Thoracic aorta (tissue), 2 donors: ENCODE measurements at places on chromosomes 2 and 18.

GRCh38 chr2:8998418-8999101 is 4.9 kb downstream of the MBOAT2 start:
- no peak for DNase-seq

- DNase-seq = no peak
These were observed 77.5 kb downstream of the FAM171B start for GRCh38 chr2:186771395-186771794.

DNA sequence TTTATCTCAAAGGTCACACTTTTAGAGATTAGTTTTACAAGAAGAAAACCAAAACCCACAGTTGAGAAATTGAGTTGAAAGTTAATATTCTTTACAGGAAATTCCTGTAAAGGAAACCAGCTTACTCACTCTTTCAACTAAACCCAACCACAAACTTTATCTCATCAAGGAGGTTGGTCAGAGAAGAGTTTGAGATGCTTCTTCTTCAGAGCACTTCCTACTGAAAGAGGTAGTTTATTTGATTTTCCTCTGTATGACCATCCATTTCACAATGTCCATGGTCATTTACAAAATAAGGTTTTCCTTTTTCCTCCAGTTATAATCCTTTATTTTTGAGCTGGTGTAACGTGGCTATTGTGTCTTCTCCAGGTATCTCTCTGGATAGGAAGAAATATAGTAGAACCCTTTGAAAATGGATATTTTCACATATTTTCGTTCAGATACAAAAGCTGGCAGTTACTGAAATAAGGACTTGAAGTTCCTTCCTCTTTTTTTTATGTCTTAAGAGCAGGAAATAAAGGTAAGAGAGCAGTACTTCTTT is 4.5 kb upstream of the IL18RAP start:
- no peak for DNase-seq

- no peak for DNase-seq
These were observed 167.1 kb downstream of the RPRM start for GRCh38 chr2:153311432-153311831.

DNA sequence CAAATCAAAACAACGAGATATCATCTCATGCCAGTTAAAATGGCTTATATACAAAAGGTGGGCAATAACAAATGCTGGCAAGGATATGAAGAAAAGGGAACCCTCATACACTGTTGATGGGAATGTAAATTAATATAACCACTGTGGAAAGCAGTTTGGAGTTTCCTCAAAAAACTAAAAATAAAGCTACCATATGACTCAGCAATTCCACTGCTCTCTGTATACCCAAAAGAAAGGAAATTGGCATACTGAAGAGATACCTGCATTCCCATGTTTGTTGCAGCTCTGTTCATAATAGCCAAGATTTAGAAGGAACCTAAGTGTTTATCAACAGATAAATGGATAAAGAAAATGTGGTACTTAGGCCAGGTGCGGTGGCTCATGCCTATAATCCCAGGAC is 124.8 kb downstream of the MSTN start:
- no peak for DNase-seq

DNA sequence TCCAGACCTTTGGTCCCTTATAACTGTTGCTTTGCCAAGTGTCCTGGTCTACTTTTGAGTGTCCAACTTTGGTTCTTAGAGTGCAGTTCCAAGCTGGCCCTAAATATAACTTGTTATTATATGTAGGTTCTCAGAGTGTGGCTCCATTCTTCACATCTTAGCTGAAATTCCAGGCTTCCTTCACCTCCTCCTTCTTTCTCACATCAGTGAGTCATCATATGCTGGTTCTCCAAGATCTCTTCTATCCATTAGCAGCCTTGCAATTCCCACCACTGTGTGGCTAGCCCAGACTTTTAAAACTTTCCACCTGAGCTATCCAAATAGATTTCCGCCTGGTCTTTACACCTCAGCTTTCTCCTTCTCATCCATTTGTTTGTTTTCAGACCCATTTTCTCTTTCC is 12.6 kb upstream of the CXCR4 start:
- DNase-seq = no peak

DNA sequence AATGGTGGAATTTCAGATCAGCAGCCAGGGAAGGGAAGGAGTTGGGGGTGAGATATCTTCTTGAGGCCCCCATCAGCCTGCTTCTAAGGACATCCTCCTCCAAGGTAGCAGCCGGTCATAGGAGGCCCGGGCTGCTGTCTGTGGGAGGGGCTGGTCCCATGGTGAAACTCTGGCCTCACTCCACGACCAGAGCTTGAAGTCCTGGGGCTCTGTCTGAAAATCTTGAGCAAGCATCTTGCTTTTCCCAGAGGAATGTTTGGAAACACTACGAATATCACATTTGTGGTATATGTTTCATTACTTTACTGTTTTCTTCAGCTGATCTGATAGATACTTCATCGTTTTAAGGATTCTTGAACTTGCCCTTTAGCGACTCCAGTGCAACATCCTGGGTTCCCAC is 103.7 kb downstream of the CTAGE1 start:
- no peak for DNase-seq

DNA sequence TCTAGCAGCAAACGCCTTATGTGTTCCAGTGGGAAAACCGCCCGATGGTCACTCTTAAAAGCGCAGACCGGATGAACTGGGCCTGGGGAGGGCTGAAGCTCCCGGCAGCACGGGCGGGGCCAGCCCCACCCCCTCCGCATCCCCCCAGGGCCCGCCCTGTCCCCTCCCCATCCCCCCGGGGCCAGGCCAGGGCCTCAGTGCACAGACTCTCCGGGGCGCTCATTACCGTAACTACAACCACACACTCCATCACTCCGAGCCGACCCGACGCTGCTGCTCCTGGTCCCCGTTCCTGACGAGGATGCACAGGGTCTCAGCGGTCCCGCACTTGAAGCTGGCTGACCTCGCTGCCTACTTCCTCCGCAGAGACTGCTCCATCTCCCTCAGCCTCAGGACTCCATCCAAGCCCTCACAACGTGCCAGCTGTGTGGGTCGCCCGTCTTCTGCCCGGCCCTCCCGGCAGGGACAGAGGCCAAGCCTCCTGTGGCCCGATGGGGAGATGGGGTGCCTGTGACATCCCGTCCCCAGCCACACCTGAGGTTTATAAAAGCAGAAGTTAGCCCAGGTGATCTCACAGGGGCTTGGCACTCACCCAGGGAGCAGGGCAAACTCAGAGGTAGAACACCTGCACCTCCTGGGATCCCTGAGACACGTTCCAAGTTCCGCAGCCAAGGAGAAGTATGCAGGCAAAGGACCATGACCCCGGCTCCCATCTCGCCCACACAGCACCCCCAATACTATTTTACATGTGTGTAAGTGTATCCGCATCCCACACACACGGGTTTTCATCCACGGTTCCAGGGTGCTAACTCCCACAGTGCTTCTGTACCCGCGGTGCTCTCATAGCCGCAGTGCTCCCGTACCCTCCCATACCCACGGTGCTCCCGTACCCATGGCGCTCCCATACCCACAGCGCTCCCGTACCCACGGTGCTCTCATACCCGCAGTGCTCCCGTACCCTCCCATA is 36.0 kb downstream of the SLC66A2 start:
- no peak for DNase-seq

DNA sequence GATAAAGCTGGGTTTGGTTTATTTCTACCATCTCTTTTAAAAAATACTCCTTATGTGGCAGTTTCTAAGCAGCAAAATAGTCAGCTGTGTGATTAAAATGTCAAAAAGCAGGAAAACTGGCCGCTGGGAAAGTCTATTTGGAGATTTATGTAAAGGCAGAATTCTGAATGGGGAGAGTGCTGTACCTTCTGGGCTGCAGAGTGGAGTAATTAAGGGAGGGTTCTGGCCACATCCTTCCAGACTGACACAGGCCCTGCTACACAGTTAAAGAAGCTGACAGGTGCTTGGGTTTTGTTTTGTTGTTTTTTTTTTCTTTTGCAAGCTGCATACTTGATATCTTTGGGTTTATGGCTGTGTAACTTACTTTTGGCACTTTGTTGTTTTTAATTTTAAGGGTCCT is 157.2 kb downstream of the WDSUB1 start:
- no peak for DNase-seq

DNA sequence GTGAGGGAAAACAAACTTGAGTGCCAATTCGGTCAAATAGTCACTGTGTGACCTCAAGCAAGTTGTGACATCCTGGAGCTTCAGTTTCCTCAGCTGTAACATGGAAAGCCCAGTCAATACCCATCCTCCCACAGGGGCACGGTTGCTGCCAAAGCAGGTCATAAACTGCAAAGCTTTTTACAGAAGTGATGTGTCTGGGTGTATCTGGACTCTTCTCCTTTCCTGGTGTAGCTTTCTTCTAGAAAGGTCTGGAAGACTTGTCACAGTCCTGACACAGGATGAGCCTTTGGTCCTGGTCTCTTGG is 4.2 kb upstream of the AFF3 start:
- no peak for DNase-seq

DNA sequence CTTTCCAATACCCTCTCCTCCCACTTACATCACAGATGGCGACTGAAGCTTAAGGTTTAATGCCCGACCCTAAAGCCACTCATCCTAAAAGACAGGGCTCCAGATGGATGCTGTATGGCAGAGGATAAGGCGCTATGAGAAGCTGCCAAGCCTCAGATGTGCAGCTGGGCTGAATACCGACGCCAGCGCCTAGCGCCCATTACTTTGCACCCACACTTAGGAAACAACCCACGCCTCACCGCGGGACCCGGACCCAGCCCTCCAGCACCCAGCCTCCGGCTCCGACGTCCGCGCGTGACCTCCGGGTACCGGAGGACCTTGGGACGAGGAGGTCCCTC is 335 bp downstream of the TRAK2 start:
- DNase-seq = no peak

DNA sequence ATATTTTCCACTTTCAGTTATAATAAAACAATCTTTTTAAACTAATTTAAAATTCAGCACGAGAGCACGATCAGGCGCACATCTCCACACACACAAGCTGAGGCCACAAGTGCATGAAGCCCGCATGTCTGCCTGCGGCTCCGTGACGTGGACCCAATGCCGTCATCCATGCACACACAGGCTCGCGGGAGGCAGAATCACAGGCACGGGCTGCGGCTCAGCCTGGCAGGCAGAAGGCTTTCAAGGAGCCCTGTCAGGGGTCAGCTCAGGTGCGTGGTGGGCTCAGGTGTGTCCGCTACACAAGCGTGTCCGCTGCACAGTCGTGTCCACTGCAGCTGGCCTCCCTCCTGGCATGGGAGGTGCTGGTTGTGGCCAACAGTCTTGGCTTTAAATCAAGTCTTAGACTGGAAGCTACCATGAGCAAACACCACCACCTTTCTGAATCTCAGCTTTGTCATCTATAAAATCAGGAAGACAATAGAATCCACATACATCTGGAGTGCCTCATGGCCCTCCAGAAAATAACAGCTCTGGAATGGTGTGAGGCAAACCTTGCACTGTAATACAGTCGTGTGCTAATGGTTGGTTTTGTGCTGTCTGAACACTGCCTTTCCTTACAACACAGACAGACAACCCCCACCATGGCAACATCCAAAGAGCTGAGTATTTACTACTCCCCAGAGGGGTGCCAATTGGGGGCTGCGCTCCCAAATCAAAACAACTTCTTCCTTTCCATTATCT is 210.1 kb downstream of the NDUFA10 start:
- DNase-seq = no peak

DNA sequence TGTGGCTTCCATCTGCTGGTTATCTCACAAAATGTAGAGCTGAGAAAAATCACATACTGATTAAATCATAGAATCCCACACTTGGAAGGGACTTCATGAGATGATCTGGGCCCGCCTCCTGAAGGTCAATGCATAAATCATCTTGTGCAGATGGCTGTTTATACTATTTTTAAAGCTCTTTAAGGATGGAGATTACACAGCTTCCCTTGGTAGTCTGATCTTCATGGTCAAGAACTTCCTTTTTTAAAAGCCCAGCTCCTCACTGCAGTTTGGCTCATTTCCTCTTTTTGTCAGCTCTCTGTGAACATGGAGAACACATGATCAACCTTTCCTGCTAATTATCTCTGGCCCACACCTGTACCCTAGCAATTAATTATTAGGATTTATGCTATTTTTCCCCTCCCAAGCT is 25.9 kb downstream of the GCG start:
- no peak for DNase-seq

GRCh38 chr18:33115917-33116316 is 324.6 kb downstream of the CCDC178 start:
- no peak for DNase-seq

DNA sequence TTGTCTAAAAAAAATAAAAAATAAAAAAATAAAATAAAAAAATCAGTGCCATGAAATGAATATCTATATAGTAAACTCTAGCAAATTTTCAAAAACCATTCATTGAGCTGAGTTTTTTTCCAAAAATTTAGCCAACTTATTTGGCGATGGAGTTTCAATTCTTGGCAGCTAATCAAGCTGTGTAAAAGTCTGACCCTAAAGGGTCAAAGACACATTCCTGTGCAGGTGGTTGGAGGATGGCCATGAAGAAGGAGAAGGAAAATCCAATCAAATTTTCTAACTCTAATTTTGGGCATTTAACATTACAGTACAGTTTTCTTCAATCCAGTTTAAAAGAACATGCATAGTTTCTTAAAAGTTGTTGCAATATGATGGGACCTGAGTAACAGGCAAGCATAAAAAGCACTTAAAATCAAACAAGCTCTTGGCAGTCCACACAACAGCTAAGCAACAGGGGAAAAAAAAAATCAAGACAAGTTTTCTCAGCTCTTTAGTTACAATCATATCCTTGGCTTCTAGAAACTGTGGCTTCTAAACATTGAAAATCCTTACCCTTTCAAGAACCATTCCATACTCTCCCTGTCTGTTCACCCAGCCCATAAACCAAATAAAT is 54.5 kb downstream of the ACVR1 start:
- DNase-seq = no peak

- DNase-seq = no peak
These were observed 20.5 kb downstream of the FHL2 start for GRCh38 chr2:105378276-105378840.

DNA sequence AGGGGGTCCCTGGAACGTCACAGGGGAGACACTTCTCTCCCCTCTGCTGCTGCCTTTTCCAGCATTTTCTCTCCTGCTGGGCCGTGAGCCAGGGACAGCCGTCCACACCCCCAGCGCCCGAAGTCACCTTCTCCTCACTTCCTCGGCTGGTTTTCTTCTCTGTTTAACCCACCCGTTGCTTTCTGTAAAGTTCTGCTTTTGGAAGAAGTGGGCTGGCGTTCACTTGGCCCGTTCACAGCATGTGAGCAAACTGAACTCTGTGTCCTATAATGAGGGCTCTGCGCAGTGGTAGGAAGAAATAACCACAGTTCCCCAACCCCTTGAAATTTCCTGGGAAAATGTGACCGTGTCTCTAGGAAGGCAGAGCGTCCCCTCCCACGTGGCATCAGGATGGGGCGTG is 187.0 kb upstream of the HDAC4 start:
- DNase-seq = no peak

GRCh38 chr2:31212659-31213600 is 4.4 kb downstream of the CAPN14 start:
- no peak for DNase-seq

DNA sequence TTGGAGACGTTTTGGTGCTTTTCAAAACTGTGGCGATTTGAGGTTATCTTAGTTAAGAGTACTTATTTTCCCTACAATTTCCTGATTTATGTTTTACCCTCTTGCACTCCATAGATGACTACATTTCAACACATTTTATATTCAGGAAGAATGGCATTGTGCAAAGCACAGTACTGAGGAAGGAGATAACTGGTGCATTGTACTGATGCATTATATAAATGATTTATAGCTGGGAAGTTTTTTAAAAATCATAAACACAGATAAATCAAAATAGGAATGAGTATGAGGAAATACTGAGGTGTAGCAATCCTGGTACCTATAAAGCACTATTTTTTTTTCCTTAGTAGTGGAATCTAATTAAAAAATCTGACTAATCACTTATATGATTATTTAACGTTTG is 5.6 kb downstream of the REL start:
- DNase-seq = no peak

- no peak for DNase-seq
These were observed 26.5 kb upstream of the CREB1 start for GRCh38 chr2:207503234-207503633.

GRCh38 chr2:86022661-86023365 is 82.9 kb downstream of the POLR1A start:
- no peak for DNase-seq
